ENCODE measurements at places on chromosomes 2 and 18.

DNA sequence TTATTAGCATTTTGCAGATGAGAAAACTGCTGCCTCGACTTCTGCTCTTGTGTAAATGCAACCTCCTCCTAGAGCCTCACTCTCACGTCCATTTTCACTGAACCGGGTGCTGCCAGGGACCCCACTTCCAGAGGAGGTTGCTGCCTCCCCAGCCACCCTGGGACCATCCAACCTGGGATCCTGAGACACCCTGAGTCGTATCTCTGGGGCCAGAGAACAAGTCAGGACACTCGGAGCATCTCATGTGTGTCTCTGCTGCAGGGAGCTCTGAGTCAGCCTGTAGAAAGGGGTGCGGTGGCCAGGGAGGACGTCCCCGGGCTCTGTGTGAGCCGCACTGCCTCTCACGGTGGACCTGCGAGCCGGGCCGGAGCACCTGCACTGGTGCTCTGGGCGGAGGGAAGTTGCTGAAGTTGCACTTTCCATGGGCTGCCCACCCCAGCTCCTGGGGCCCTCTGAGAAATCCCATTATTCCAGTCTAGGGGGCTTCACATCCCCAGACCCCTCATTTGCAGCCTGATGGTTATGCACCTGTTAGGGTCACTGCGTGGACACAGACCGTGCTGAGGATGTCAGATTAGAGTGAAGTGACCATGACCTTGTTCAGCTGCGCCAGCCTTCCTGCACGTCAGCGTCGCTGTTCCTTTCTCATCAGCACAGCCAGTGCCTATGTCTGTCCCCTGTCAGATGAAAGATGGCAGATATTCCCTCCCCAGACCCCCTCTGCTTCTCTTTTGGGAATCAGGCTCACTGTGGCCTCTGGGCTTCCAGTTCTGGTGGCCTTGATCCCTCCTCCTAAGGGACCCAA is 230.4 kb downstream of the KLHL29 start:
- no peak for DNase-seq

GRCh38 chr2:188975497-188976102 is 1.4 kb downstream of the COL3A1 start:
- peak; percentile 21 for DNase-seq

GRCh38 chr2:215833531-215834162 is 179.7 kb downstream of the MREG start:
- no peak for DNase-seq

- no peak for DNase-seq
Observed at GRCh38 chr2:189188115-189188805, 8.7 kb upstream of the COL5A2 start.

GRCh38 chr2:54579682-54580620 is 123.8 kb downstream of the SPTBN1 start:
- peak; percentile 45 for DNase-seq

DNA sequence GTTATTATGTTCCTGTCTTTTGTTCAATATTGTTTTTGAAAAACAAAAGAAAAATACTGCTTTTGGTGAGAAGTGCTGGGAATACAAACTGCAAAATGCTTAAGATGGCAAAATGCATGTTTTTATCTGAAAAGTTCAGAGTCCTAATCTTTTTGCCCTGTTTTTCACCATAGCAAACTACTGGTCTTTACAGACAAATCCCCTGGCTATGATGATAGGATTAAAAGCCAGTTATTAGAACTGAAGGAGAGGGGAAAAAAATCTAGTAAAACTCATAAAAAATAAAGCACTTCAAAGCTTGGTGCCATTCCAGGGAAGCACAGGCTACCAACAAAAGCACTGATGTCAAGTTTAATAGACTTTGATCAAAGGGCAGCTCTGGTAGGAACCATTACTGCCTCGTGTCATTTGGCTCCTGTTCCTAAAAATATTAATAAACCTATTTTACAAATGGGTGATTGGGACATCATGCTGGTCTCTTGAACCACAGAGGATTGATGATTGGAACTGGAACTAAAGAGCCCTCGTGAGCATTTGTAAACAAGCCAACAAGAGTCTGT is 194.7 kb downstream of the RAB3GAP1 start:
- no peak for DNase-seq

DNA sequence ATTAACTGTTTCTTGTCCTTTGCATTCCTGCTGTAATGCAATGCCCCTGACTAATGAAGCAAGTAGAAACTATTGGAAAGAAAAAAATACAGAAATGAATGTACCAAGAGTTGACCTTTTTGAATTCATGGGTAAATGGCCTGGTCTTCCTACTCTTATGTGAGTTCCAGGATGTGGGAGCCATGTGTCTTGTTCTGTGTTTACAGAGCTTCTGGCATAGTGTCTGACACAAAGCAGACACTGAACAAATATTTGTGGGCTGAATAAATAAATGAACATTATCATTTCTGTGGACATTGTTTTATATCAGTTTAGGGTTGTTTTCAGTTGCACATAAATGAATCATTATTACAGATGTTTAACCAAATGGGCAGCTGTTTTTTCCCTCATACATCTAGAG is 155.5 kb downstream of the CD8B2 start:
- DNase-seq = no peak

DNA sequence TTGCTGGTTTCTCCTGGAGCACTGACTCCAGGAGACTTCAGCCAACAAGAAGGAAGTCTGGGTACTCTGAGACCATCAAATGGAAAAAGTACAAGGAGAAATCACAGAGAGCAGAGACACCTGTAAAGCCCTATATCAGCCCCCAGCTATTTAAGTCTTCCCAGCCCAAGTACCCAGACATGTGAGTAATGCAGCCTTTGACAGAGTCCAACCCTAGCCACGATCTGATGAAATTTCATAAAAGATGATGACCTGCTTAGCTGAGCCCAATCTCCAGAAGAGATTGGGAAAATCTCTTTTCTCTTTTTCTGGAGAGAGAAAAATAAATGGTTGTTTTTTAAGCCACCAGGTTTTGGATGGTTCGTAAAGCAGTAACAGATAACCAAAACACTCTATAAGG is 196.6 kb downstream of the NBAS start:
- no peak for DNase-seq

- DNase-seq = no peak
Observed at GRCh38 chr2:211845338-211846035, 693.1 kb downstream of the ERBB4 start.

GRCh38 chr2:23327416-23327815 is 57.6 kb upstream of the KLHL29 start:
- no peak for DNase-seq

- DNase-seq = no peak
Observed at GRCh38 chr2:219959471-219959870, 332.0 kb downstream of the SLC4A3 start.

GRCh38 chr2:21633466-21633865 is 509.7 kb downstream of the TDRD15 start:
- DNase-seq = no peak

All from kidney (tissue), 22 donors.